GM13976 (cell line): ENCODE measurements at places on chromosomes 1 and 21.

DNA sequence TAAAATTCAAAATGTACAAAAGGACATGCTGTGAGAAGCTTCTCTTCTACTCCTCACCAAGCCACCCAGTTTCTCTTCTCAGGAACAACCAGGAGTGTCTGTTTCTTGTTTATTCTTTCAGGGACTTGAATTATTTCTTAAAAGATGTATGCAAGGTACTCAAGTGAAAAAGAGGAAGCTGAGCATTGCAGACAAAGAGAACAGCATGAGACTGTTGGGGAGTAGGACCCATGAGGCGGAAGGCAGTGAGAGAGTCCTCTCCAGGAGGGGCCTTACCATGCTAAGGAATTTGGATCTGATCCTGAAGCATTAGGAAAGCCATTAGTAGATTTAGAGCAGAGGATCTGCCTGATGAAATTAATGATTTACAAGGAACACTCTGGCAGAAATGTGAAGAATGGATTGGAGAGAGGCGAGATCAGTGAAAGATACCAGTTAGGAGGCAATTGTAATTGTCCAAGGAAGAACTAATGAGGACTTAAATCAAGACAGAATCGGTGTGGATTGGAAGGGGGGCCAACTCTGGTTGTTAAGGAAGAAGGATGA, 14.7 kb upstream of the SSX2IP start:
- DNase-seq: no peak

GRCh38 chr1:153848805-153849204, 73.6 kb downstream of the SLC27A3 start:
- DNase-seq: no peak

DNA sequence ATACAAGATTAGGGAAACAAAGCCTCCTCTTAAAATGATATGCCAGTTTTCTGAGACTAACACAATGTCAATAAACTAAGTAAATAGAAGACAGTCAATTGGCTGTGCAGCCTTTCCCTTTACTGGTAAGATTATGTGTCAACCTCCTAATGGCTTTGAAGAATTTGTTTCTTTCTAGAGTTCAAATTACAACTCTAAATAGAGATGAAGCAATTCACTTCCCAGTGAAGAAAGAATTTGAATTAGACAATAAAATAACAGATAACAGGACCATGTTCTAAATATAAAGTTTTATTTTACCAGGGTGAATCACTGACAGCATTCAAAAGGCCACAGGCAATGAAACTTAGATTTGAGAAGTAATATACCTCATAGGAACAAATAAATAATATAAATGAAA, 680.3 kb downstream of the PLA2G4A start:
- no peak for DNase-seq

GRCh38 chr1:56816909-56817308, 2.3 kb downstream of the FYB2 start:
- no peak for DNase-seq

- DNase-seq: no peak
These were observed 62.9 kb downstream of the TRABD2B start for GRCh38 chr1:47934243-47934805.

DNA sequence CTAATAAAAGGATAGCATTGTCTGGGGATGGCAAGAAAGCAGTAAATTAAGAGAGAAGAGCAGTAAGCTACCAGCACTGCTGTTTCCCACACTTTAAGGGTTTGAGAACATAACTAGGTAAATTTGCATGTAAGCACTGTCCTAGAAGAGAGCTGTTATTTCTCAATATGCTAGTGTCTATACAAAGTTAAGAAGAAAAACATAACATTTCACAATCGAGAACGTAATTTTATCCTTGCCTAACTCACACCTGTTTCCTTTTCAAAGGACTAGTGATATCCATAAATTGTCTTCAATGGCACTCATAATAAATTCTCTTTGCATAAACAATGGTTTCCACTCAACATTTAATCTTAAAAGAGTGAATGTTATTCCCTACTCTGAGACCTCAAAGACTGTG, 576.0 kb downstream of the PTBP2 start:
- no peak for DNase-seq

GRCh38 chr1:7315316-7315715, 455.8 kb upstream of the VAMP3 start:
- no peak for DNase-seq

DNA sequence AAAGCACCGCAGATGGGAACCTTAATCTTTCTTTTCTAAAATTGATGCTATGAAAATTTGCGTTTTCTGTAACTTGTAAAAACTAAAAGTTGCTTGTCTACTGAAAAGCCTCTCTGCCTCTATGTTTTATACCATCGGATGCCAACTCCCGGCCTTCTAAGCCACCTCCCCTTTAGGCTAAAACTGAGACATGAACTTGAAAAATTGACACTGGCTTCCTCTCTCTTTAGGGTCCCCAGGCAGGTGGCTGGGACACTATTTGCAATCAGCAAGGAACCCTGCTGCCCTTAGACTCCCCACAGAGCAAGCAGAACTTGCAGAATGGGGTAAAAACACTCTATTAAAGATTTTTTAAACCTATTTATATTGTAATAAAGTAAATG, 151.1 kb upstream of the CAMK1G start:
- no peak for DNase-seq

GRCh38 chr1:47894410-47895278, 102.5 kb downstream of the TRABD2B start:
- no peak for DNase-seq

- DNase-seq: no peak
These were observed 37.9 kb downstream of the DTL start for GRCh38 chr1:212073490-212073889.

- DNase-seq: no peak
These were observed 50.4 kb upstream of the PTGFR start for GRCh38 chr1:78440381-78440793.

- peak; percentile 67 for DNase-seq
These were observed 31.0 kb upstream of the IL10 start for GRCh38 chr1:206803221-206803730.

DNA sequence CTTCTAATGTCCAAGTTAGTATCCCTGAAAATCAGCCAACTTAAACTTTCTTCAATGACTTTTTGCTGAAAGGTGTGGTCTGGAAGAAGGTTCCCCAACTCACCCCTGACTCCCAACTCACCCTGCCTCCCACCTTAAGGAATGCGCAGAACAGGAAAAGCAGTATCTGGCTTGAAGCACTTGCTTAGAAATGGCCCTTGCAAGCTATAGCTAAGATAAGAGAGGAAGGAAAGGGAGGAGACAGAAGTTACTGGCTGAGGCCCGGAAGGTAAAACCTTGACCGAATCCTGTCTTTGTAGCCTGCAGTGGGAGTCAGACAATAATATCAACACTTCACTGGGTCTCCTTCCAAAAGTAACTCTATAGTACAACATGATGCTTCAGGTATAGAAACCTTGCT, 2.9 kb downstream of the CYYR1 start:
- no peak for DNase-seq

DNA sequence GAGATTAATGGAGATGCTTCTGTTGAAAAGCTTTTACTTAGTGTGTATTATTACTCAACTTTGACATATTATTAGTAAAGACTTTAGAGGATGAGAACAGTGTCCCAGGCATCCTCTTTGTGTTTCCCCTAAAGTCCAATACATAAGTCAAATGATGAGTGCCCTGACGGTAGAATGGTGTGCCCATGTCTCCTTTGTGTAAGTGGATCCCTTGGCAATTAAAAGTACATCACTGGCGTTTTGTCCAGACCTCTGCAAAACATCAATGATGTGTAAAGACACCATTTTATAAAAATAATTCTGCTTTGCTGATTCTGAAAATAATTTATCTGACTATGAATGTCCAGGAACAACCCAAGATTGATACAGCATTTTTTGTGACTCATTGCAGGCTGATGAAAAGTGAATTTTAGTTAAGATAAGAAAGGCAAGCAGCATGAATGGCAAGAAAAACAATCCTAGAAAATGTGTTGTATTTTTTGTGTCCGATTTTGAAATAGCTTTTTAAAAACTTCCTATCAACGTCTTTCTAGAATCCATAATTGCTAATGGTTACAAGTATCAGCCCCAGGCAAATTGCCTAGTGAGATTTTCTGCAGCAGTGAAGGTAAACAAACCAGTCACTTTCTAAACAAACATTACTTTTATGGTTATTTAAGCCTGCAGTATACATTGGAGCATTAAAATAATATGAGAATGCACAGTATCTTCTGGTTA, 251.5 kb downstream of the PTPRC start:
- DNase-seq: no peak

- DNase-seq: no peak
These were observed 435.5 kb downstream of the CAMTA1 start for GRCh38 chr1:7220712-7221252.
